Fibroblast of mammary gland (primary cell): ENCODE measurements at places on chromosomes 12 and 14.

DNA sequence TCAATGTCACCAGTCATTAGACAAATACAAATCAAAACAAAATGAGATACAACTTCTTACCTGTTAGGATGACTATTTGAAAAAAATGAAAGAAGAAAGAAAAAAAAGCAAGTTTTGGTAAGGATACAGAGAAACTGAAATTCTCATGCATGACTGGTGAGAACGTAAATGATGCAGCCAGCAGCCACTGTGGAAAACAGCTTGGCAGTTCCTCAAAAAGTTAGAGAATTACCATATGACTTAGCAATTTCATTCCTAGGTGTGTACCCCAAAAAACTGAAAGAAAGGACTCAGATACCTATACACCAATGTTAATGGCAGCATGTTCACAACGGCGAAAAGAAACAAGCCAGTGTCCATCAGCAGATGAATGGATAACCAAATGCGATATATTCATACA lies 26.6 kb downstream of the NINJ2 start:
- no peak for DNase-seq

DNA sequence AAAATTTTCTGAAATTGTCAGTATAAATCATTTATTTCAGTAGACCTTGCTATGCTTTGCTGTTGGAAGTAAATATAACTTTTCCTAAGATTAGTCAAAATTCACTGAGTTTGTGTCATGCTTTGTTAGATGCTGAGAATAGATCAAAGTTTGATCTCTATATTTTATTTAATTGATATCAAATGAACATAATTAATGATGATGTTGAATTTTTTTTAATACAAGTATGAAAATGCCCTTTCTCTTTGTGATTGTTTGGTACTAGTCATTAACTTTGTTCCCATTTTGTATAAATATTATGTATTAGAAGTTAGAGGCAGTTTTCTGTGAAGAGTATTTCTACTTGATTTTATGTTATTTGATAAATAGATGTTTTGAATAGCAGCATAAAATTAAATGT lies 45.7 kb downstream of the CCDC91 start:
- DNase-seq: no peak

GRCh38 chr14:24322672-24323071 lies 11.4 kb downstream of the LTB4R start:
- no peak for DNase-seq

GRCh38 chr12:109729371-109729781 lies 15.8 kb downstream of the FAM222A start:
- DNase-seq: no peak

DNA sequence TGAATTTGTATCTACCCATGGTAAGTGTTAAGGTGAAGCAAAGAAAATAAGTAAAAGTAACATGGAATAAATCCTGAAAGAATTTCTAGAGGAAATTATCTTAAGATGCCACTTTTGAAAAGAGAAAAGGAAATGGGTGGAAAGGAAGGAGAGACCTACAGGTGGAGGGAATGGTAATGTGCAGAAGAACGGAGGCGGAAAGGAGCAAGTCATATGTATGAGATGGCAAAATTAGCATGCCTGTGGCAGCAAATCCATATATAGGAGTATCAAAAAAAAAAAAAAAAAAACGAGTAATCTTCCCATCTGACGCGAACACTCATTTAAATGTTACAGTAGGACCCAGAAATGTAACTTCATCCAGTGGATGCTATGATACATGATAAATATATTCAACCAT lies 23.0 kb downstream of the OSBPL8 start:
- DNase-seq: no peak

- no peak for DNase-seq
These were observed 148.6 kb upstream of the TMEM260 start for GRCh38 chr14:56431013-56431412.

DNA sequence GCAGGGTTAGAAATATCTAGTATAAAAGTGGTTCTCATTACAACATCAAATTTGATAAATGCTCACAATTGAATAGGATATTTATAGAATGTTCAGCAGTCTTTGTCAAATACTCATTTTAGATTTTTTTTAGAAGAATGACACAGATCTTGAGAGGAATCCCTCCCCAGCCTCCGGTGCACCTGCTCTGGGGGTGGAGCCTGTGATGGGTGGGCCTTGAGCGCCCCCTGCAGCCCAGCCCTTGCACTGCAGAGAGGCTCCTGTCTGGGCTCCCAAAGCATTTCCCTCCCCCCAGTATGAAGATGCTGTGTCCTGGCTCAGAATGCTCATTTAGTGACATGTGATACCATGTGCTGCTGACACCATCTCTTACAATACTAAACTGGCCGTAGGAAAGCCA lies 792.3 kb downstream of the TMEM121 start:
- no peak for DNase-seq

GRCh38 chr12:11658791-11659190 lies 9.3 kb downstream of the ETV6 start:
- peak; percentile 68 for DNase-seq

GRCh38 chr12:53204351-53204750 lies 2.7 kb downstream of the ITGB7 start:
- DNase-seq: no peak

DNA sequence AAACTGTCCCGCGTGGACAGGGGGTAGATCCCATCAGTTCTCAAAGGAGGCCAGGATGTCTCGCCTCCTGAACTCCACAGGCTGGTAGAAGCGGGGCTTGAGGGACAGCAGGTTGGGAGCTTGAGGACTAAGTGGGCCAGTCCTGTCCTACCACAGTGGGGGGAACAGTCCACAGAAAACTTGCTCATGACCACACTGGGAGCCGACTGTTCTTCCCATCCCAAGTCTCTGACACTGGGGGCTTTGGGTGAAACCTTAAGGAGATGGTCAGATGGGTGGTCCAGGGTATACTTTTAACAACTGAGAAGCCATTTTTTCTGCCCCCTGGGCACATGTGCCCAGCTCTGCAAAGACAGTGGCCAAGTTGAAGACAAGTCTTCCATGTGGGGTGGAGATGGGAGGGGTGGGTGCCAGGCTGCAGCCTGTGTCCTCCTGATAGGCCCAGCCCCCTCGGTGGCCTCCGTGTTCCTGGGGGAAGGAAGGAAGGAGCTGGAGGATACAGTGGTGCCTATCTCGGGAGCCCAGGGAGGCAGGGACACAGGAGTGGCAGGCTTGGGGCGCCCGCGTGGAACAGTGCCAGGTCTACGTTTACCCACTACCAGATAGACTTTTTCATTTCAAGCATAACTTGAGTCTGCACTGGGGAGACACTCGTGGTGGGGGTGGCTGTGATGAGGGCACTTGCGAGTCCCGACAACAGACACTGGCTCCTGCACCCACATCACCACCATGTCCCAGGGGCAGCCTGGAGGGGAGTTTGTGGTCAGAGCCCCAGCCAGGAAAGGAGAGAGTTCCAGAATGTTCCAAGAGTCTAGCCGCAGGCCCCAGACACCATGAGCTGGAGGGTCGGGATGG lies 14.7 kb downstream of the RHOF start:
- no peak for DNase-seq

GRCh38 chr14:40757376-40757950 lies 849.2 kb upstream of the LRFN5 start:
- DNase-seq: no peak

- no peak for DNase-seq
These were observed 94.0 kb downstream of the BCAT1 start for GRCh38 chr12:24854908-24855307.

DNA sequence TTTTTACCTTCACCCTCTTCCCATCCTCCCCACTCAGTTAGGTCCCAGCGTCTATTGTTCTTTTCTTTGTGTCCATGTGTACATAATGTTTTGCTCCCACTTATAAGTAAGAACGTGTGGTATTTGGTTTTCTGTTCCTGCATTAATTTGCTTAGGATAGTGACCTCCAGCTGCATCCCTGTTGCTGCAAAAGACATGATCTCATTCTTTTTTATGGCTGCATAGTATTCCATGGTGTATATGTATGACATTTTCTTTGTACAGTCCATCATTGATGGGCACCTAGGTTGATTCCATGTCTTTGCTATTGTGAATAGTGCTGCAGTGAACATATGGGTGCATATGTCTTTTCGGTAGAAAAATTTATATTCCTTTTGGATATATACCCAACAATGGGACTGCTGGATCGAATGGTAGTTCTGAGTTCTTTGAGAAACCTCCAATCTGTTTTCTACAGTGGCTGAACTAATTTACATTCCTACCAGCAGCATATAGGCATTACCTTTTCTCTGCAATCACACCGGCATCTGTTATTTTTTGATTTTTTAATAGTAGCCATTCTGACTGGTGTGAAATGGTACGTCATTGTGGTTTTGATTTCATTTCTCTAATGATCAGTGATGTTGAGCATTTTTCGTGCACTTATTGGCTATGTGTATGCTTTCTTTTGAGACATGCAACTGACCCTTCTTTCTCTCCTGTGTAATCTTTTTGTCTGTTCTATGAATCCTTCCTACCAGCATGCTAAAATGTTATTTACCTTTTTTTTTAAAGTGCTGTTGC lies 279.7 kb upstream of the AMIGO2 start:
- no peak for DNase-seq

DNA sequence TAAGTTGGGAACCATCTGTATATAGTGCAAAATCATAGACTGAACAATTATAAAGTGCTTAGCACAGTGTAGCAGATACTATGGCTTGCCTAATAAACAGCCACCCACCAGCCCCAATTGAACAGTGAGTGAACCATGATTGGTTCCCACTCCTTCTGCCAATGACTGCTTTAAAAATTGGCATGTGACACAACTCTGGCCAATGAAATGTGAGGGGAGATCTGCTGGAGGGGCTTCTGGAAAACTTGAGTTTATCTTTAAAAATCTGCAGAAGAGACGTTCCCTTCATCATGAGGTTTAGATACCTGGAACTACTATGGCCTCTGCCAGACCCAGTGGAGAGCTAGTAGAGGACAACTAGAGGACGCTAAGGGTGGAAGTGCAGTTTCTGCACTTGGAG lies 4.7 kb downstream of the PIGH start:
- DNase-seq: no peak

DNA sequence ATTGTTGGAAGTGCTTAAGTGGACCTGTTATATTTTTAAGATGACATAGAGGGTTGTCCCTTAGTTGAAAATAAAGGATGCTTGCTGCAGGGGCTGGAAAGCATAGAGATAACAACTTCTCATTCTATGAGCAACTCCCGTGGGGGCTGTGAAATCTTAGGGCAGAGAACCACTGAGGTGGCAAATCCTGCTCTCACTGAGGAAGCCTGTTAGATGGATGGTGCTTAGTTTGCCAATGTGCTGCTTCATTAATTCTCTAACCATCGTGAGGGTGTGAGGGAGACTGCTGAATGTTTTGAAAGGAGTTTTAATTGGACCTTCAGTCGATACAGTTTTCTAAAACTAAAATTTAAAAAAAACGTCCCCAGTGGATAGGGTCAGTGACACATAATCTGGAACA lies 46.5 kb downstream of the PTPRO start:
- DNase-seq: no peak

DNA sequence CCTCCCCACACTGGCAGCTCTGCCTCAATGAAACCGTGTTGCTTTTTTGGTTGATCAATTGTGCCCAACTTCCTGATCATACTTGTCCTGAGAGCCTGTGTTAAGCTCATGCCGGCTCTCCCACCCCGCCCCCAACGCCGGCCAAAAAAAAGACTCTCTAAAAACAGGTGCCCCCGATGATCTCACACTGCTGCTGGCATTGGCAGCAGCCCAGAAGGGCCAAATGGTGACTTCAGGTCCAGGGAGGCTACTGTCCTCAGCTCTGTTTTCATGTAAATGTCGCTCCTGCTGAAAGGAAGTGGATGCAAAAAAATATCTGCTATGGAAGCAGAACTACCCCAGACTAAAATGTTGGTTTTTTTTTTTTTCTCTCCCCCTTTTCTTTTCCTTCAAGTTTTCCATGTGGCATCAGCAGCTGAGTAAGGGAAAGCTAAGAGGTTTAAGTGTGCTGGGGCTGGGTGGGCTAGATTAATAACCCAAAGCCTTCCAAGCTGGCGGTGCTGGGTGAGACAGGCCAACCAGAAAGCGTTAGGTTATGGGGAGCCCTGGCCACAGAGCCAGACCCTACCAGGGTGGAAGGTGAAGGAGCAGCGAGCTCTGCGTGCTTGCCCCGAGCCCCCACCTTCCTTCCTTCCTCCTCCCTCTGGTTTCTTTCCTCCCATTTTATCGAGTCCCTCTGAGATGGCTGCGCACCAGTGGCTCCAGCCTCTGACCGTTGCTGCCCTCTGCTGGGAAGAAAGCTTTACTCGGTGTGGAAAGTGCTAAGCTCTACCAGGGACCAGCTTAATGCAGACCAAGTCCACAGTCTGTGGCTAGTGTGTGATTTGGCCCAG lies 396.1 kb downstream of the NRXN3 start:
- peak; percentile 72 for DNase-seq

- DNase-seq: no peak
These were observed 1.4 kb downstream of the KTN1 start for GRCh38 chr14:55581342-55581771.

DNA sequence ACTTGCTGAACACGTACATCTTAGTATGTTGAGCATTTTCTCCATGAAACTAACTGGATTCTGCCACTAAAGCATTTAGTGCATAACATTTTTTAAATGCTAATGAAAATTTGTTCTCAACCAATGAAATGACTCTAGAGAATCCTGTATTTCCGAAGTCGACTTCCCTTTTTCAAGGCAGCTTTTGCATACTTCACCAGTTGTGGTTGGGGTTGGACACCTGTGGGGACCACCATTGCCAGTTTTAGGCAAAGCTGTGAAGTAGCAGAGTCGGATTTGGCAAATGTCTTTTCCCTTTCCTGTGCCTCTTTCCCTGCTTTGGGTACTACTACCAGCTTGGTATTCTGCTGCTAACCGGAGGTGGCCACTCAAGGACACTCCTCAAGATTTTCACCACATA lies 349.2 kb downstream of the BCAT1 start:
- no peak for DNase-seq

DNA sequence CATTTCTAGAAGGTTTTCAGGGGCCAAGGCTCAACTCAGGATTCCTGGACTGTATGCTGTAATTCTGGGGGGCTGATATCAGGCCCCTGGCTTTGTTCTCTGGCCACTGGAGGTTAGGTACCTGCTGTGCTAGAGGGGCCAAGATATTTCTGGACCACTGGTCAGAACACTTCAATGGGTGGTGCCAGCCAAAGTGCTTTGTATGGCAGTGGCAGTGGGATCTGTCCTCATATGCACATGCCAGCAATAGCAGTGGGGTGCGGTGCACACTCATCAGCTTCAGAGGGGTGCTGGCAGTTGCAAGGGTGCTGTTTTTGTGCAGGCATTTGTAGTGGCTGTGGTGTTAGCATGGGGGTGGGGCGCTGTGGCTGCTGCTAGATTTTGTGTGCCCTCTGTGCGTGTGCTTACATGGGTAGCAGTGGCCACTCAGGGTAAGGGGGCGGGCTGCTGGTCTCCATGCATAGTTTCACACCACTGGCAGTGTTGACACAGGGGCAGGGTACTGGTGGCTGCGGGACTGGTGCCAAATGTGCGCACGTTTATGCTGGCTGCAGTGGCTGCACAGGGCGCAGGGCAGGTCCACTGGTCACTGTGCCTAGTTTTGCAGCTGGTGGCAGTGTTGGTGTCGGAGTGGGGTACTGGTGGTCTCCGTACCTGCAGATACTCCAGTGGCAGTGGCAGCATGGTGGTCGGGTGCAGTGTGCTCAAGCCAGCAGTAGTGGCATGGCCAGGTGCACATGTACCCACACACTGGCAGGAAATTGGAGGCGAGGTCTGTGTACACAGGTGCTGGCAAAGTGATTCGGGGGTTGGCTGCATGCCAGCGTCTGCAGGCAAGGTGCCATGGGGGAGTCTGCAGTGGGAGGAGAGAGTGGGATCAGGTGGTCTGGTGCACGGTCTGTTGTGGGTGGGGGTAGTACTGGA lies 12.6 kb downstream of the NOPCHAP1 start:
- DNase-seq: no peak

GRCh38 chr12:55705782-55706402 lies 1.8 kb downstream of the ITGA7 start:
- no peak for DNase-seq
